ENCODE measurements at places on chromosomes 2 and 18. TPM values are rescaled to one million over a fixed set of nuclear protein-coding genes. Genes with fewer than 3 reads are reported as not detected.

POMC gene
- 4.3 TPM for total RNA-seq

SULT1C2 gene
- not detected for total RNA-seq

HOXD10 gene
- total RNA-seq: 2.0 TPM

CRYGD gene
- total RNA-seq: not detected

MARCO gene
- not detected for total RNA-seq

HJURP gene
- total RNA-seq: 23.1 TPM

MYO1B gene
- 45.0 TPM for total RNA-seq

NRBP1 gene
- total RNA-seq: 96.9 TPM

SH3RF3 gene
- 15.9 TPM for total RNA-seq

LHCGR gene
- not detected for total RNA-seq

CLIP4 gene
- total RNA-seq: 43.8 TPM

EPB41L3 gene
- total RNA-seq: not detected

IL18RAP gene
- total RNA-seq: not detected

TLX2 gene
- not detected for total RNA-seq

ELMOD3 gene
- 27.4 TPM for total RNA-seq

BAZ2B gene
- 23.4 TPM for total RNA-seq

FOXD4L1 gene
- total RNA-seq: not detected

OTX1 gene
- not detected for total RNA-seq

CCDC148 gene
- not detected for total RNA-seq

UGT1A10 gene
- not detected for total RNA-seq

RNF144A gene
- 8.5 TPM for total RNA-seq

MYO3B gene
- not detected for total RNA-seq

IMPACT gene
- total RNA-seq: 22.9 TPM

SERPINB11 gene
- total RNA-seq: not detected

INHA gene
- total RNA-seq: not detected

MC5R gene
- total RNA-seq: not detected

ICOS gene
- not detected for total RNA-seq

FOSL2 gene
- total RNA-seq: 54.5 TPM

LRATD1 gene
- 3.5 TPM for total RNA-seq

ACTR2 gene
- total RNA-seq: 103 TPM

Data from myometrial cell (primary cell).